ENCODE measurements at places on chromosomes 4 and X.

- DNase-seq = peak; percentile 7
- H3K27me3 ChIP-seq = no peaks in the 10 kb centered on the region
- H3K36me3 ChIP-seq = peaks cover 7% of the 10 kb centered on the region
Observed at GRCh38 chr4:185424905-185425646, 688 bp downstream of the UFSP2 start.

- H3K27me3 ChIP-seq = no peaks in the 10 kb centered on the region
- no peak for DNase-seq
- no peak overlapping the region for H3K4me3 ChIP-seq
- no peaks in the 10 kb centered on the region for H3K36me3 ChIP-seq
- no peaks in the 10 kb centered on the region for H3K4me1 ChIP-seq
- no peak overlapping the region for H3K27ac ChIP-seq
Observed at GRCh38 chr4:147361726-147362125, 119.2 kb upstream of the EDNRA start.

DNA sequence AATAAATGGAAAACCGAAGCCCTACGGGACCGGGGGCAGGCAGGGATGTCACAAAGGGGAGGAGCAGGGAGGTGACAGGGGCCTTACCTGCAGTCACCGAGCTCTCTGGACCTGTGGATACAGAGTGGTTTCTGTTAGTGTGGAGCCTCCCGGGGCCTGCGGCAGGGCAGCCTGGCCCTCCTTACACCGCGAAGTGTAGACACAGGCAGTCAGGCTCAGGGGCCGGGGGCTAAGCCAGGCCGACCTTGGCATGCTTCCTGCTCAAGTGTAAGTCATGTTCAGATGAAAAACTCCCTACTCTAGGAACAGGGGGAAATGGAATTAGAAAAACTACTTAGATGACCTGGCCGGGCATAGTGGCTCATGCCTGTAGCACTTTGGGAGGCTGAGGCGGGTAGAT is 4.3 kb downstream of the FAM3A start:
- H3K27me3 ChIP-seq = no peaks in the 10 kb centered on the region
- H3K36me3 ChIP-seq = no peaks in the 10 kb centered on the region
- H3K27ac ChIP-seq = no peak overlapping the region
- H3K4me1 ChIP-seq = no peaks in the 10 kb centered on the region

GRCh38 chrX:138849521-138849920 is 138.0 kb upstream of the FGF13 start:
- H3K4me3 ChIP-seq = no peak overlapping the region
- no peak overlapping the region for H3K27ac ChIP-seq
- H3K27me3 ChIP-seq = no peaks in the 10 kb centered on the region
- DNase-seq = no peak
- no peaks in the 10 kb centered on the region for H3K36me3 ChIP-seq

GRCh38 chr4:108383157-108383556 is 214.4 kb upstream of the LEF1 start:
- no peak overlapping the region for H3K4me3 ChIP-seq
- H3K4me1 ChIP-seq = peaks cover 15% of the 10 kb centered on the region
- H3K27ac ChIP-seq = no peak overlapping the region
- no peak for DNase-seq
- H3K27me3 ChIP-seq = no peaks in the 10 kb centered on the region

DNA sequence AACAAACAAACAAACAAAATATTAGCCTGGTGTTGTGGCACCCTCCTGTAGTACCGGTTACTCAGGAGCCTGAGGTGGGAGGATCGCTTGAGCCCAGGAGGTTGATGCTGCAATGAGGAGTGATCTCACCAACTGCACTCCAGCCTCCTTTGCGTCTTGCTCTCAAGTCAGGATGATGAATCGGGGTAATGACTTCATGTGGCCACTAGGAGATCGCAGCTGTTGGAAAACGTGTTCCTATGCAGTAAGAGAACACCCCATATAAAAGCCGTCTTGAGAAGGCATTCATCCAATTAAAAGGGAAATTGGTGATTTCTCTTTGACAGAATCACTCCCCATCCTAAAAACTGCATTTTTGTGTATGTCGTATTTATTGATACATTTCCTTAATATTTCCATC is 6.9 kb downstream of the CCNB3 start:
- no peak overlapping the region for H3K4me3 ChIP-seq
- H3K27ac ChIP-seq = no peak overlapping the region
- no peaks in the 10 kb centered on the region for H3K4me1 ChIP-seq

GRCh38 chr4:186067757-186068385 is 1.1 kb upstream of the TLR3 start:
- H3K27me3 ChIP-seq = no peaks in the 10 kb centered on the region
- no peak overlapping the region for H3K27ac ChIP-seq
- H3K36me3 ChIP-seq = no peaks in the 10 kb centered on the region
- peaks cover 9% of the 10 kb centered on the region for H3K4me1 ChIP-seq
- DNase-seq = peak; percentile 68

DNA sequence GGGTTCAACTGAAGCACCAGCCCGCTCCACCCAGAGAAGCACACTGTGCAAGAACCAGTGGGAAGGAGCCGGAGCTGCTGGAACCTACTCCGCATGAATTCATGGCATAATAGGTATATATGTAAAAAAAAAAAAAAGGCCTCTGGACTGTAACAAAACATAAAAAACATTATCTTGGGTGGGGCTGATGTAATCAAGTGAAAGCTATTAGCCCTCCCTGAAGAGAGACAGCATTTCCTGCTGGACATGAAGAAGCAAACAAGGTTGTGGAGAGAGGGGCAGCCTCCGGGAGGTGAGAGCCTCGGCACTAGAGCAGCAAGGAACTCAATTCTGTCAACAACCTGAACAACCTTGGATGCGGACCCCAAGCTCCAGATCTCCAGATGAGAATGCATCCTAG is 50.7 kb downstream of the PLAC1 start:
- no peaks in the 10 kb centered on the region for H3K4me1 ChIP-seq
- H3K27ac ChIP-seq = no peak overlapping the region
- no peak overlapping the region for H3K4me3 ChIP-seq
